ENCODE measurements at places on chromosomes 4 and X.

DNA sequence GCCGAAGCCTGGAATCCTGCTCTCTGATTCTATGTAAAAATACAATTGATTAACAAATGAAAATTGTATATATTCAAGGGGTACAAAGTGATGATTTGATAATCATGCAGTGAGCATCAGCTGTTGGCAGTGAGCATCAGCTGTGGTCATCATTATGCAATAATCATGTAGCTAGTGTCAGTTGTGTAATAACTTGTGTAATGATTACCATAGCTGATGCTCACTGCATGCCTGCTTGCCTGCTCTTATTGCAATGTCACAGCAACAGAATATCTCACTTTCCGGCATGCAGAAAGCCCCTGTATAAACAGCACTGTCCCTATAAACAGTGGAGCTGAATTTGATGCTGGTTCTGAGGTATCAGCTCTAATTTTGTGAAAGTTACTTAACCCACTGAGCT, 46.8 kb downstream of the SULT1B1 start:
- DNase-seq = peak; percentile 93

GRCh38 chrX:39492497-39493162, 605.1 kb downstream of the BCOR start:
- no peak for DNase-seq

- DNase-seq = no peak
Measured at GRCh38 chr4:78022517-78022916, 34.6 kb upstream of the FRAS1 start.

GRCh38 chr4:72094059-72094797, 62.4 kb downstream of the NPFFR2 start:
- no peak for DNase-seq

- DNase-seq = no peak
Measured at GRCh38 chrX:79231662-79232061, 87.2 kb downstream of the GPR174 start.

DNA sequence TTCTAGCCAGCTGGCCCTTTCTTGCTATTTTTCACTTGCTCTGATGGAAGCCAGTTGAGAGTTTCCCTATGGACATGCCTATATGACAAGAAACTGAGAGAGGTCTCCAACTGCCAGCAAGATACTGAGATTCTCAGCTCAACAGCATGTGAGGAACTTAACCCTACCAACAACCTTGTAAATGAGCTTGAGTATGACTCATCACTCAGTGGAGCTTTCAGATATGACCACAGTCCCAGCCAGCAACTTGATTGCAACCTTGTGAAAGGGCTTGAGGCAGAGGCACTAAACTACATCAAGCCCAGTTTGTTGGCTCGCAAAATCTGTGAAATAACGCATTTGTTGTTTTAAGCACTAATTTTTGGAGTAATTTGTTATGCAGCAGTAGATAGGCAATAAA, 175.8 kb downstream of the COMMD8 start:
- peak; percentile 93 for DNase-seq

DNA sequence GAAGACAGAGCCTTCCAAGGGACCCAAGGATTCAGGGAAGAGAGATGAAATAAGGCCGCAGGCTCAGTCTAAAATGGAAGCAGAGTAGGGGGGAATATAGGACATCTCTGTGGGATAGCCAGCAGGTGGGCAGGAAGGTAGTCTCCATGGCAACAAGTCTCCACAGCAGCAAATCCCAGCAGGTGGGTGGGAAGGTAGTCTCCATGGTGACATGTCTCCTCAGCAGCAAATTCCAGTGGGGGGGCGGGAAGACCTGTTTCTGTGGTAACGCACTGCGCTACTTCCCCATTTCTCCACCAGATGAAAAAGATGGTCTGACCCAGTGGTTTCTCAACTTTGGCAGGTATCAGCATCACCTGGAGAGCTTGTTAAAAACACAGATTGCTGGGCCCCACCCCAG, 18.3 kb downstream of the NLGN3 start:
- no peak for DNase-seq

GRCh38 chr4:126898815-126899214, 733.9 kb upstream of the INTU start:
- no peak for DNase-seq

DNA sequence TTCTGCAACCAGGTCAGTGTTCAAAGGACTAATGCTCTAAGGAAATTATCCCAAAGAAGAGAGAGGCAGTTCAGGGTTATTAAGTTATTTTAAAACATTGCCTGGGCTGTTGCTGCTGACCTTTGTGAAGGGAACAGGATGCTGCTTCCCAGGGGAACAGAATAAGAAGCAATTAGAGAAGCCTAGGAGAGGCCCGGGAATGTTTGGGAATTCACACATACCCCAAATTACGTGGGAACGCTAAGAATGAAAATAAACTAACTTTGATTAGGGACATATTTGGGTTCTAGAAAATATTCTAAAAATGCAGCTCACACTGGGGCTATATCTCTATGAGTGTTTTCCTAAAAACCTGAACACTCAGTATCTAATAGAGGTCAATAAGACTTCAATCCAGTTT, 243.1 kb upstream of the FTHL17 start:
- DNase-seq = peak; percentile 62

All from choroid plexus epithelial cell (primary cell).